GM19239 (cell line): ENCODE measurements at places on chromosomes 4 and X.

DNA sequence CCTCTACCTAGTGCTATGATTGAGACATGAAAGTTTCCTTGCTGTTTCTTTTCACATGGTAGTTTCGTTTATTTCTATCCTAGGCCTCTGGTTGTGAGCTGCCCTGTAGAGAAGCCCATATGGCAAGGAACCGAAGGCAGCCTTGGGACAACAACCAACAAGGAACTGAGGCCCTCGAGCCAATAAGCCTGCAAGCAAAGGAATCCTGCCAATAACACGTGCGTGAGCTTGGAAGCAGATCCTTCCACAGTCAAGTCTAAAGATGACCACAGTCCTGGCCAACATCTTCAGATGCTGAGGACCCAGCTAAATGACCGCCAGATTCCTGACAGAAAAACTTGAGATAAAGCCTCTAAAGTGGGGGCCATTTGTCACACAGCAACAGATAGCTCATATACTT lies 100.4 kb upstream of the FAM9B start:
- DNase-seq: no peak

GRCh38 chr4:6848717-6849305 lies 60.8 kb upstream of the TBC1D14 start:
- no peak for DNase-seq

GRCh38 chrX:72057331-72057730 lies 74.4 kb downstream of the RTL5 start:
- DNase-seq: no peak

DNA sequence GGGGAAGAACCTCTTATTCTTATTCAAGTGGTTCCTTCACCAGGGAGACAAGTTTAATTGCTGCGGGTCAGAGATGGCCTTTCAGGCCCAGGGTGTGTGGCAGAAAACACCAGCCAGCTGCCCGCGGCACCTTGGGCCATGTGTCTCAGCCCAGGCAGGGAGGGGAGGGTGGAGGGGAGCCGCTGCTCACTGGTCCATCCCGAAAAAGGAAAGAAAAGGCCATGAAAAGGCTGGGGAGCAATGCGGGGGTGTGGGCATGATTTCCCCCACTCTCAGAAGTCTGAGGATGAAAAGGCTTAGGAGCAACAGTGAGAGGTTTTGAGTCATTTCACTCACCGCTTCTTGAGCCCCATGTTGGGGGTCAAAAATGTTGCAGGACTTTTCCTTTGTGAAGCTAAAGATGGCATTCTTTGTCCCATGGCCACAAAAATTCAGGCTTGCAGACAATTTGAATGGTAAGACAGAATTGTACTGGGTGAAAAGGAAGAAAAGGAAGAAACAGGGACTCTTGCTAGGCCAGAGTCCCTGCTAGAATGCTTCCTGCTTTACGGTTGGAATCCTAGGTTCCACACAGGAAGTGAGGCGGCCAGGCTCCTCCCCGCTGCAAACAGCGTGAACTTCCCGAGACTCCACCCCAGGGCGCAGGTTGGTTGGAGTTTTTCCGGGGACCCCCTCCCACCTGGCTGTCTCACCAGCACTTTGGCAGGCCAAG lies 17.4 kb upstream of the FAM47E start:
- DNase-seq: no peak

- DNase-seq: no peak
Observed at GRCh38 chr4:91471280-91471679, 832.5 kb upstream of the GRID2 start.

DNA sequence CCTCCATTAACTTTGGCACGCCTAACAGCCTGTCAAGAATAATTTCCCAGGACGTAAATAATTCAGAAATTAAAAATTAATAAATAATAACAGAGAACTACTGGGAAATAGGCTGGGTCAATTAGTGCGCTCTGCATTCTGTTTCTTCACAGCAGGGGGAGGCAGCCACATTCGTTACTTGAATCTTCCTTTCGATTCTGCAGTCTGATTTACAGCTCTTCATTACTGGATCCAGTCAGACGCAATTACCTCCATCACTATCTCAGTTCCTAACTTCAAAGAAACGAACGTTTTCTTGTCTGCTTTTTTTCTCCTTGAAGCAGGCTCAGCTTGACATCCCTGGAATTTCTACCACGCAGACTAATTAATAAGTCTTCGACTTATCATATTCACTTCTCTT lies 9.0 kb upstream of the RPL34 start:
- DNase-seq: no peak

- no peak for DNase-seq
Observed at GRCh38 chr4:153028535-153028934, 92.4 kb downstream of the FHDC1 start.
